ENCODE measurements at places on chromosomes 7 and 10.

DNA sequence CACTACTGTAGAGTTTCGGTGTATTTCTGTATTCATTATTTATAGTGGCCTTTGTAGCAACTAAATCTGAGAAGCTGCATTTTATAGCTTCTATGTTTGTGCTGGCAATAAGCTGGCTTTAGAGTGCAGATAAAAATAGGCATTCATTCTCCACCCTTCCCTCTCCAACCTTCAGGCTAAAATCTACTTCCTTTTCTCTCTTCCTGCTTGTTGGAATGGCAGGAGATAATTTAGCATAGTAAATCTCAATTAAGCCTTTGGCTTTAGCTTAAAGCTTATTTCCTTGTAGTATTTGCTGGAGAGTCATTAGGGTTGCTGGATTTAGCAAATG is 58.5 kb downstream of the CPVL start:
- no peak for DNase-seq

GRCh38 chr10:132972986-132973902 is 30.9 kb upstream of the CFAP46 start:
- no peak for DNase-seq

DNA sequence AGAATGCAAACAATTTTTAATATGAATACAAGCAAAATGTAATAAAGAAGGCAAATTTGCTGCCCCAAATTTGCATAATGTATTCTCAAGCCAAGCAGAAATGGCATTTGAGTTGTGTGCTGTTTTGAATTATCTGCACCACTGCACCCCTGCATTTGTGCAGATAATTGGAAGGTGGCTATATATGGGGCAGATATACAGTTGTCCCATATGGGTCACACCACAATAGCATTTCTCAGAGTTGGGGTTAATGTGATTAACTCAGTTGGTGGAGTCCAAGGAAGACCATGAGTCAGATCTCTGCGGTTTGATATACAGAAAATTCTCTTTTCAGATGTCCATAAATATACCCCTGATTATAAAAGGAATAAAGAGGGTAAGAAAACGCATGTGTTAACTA is 68.9 kb upstream of the EXOC4 start:
- DNase-seq = no peak

- no peak for DNase-seq
These were observed 16.0 kb downstream of the HDAC9 start for GRCh38 chr7:18511351-18512140.

GRCh38 chr7:139071680-139072079 is 35.8 kb upstream of the ZC3HAV1L start:
- DNase-seq = no peak

DNA sequence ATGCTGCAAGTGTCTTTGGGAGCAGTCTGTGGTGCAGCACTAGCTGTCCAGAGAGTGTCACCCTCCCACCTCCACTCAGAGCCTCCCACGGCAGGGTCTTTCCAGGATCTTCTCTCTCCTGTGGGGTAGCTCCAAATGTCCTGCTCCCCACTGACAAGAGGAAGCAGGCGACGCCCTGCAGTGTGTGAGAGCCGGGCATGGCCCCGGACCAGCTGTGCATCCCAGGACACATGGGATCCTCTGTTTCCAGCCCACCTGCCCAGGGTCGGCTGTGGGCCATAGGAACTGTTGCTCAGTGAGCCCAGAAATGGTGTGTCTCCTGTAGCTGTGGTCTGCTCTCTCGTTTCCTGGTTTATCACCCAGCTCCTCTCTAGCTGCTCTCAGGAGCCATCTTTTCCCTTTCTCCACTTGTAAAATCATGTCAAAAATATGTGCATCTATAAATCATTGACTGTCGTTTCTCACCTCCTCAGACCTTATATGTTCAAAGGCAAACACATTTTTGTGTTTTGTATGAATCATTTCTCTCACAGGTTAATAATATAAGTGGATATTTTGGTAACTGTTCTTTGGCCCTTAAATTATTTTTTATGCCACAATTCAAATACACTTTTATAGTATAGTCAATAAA is 74.9 kb downstream of the VWC2 start:
- DNase-seq = no peak

GRCh38 chr10:52249850-52250395 is 64.2 kb upstream of the DKK1 start:
- DNase-seq = no peak

DNA sequence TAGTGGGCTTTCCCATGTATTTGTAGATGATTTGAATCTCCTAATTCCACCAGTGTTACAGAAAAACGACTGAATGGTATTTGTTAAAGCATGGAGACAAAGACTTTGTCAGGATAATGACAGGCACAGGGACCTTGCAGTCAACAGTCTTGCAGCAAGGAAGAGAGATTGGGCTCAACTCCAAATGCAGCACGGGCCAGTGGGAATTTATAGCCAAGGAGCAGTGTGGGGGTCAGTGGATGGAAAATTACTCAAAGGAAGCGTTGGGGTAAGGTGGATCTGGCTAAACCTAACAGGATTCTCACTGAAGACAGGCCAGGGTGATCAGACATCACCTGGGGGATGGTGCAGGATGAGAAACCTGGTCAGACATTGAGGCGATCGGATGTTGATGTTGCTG is 24.3 kb downstream of the CPVL start:
- no peak for DNase-seq

DNA sequence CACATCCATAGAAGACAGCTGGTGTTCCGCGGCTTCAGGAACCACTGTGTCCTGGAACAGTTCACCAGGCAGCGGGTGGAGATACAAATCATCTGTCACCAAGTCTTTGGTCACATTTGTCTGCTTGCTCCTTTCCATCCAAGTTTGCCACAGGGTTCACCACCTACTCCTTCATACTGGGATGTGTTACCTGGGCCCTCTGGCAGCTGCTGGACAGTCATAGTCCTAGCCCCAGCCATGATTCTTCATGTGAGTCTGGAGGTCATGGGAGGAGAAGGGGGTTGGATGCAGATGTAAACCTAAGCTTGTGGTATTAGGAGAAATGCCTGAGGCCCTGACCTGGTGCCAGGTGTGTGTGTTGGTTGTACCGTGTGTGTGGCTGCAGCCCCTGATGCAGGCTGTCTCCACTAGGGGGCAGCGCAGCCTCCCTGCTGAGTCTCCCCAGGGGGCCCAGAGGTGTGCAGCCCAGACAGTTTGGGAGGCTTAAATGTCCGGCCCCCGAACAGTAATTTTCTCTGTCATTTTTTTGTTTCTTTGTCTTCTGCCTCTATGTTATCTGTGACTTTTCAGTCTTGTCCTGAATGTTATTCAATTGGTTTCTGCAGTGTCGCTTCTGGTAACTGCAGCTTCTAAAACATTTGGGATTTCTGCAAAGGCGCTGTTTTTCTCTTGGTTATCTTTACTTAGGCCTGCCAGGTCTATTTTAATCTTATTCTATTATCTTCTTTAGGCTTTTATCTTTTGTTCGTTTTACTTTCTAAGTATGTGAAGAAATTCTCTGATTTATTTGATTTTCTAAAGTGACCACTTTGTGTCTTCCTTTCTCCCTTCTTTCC is 14.8 kb downstream of the NPS start:
- DNase-seq = no peak

GRCh38 chr7:6615723-6616555 is 529 bp downstream of the ZNF853 start:
- DNase-seq = no peak

- no peak for DNase-seq
These were observed 282.5 kb upstream of the NRP1 start for GRCh38 chr10:33616956-33617355.

DNA sequence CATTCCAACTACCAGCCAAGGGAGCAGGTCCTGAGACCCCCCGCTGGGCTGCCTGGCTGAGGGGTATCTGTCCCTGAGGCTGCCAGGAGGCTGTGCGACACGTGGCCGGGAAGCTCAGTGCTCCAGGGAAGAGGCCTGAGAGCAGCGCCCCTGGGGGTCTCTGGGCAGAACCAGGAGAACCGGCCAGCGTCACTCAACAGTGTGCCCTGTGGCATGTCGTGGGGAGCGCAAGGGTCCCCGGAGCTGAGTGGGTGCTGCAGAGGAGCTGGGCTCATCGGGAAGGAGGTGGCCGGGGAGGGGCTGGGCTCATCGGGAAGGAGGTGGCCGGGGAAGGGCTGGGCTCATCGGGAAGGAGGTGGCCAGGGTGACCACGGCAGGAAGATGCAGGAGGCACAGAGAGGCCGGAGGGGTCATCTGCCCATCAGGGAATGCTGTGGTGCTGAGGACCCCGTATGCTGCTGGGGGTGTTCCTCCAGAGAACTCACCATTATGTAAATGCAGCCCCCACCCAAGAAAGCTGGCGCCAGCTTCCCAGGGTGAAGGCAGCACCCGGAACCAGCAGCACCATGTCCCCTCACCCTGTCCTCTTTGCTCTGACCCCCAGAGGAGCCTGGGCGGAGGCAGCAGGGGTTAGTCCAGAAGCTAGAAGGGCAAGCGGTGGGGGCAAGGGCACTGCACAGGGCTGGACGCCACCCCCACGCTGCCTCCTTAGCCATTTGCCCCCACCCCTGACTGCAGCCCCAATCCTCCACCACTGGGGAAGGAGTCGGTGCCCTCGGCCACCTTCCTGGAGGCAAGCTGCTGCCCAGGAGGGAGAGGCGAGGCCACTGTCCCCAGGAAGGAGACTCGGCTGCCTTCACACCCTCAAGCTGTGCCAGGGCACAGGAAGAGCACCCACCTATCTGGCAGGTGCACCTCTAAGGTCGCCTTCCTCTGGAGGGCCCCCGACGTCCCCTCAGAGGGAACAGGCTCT is 33.3 kb downstream of the CALML3 start:
- DNase-seq = no peak

DNA sequence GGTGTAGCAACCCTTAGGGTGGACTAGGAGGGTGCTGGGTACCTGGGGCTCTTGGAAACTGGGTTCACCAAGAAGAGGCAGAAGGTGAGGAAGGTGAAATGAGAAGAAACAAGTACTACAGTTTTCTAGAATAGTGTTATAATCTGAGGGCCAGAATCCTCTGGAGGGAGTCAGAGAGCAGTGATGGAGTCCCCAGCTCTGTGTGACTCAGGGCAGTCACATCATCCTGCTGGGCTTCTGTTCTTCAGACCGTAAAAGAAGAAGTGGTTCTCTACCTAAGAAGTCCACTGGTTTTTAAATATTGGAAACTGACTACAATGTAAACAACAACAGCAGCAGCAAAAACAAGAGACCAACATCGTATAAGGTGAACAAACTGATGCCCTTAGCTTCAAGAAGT is 197.3 kb downstream of the PRPF18 start:
- no peak for DNase-seq

- DNase-seq = no peak
These were observed 6.8 kb upstream of the ASB15 start for GRCh38 chr7:123594813-123595241.

DNA sequence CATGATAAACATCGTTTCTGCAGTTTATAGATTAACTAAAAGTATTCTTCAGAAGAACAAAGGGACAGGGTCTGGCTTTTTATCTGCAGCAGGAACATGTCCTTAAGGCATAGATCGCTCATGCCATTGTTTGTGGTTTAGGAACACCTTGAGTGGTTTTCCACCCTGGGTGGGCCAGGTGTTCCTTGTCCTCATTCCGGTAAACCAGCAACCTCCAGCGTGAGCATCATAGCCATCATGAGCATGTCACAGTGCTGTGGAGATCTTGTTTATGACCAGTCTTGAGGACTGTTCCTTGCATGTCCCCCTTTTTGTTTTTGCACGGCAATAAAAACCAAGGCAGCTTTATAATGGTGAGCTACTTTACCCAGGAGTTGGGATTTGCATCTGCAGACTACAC is 33.9 kb downstream of the STOX1 start:
- DNase-seq = no peak

DNA sequence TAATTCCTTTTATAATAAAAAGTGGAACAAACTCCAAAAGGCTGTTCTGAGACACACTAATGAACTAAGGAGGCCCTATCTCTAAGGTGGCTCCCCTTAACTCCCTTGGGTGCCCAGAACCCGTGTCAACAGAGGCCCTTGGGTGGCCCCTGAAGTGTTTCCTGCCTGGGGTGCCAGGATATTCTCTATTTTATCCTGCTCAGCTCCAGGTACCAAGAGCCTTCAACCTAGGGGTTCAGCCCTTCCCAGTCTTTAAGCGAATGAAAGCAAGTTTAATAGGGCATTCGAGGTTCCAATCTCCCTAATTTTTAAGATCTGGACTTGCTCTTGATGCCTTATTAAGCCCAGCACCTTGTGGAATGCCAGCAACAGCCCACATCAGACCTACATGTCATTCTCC is 64.4 kb upstream of the MYO3A start:
- no peak for DNase-seq

- no peak for DNase-seq
These were observed 91.6 kb upstream of the ANKRD1 start for GRCh38 chr10:91012502-91012901.

DNA sequence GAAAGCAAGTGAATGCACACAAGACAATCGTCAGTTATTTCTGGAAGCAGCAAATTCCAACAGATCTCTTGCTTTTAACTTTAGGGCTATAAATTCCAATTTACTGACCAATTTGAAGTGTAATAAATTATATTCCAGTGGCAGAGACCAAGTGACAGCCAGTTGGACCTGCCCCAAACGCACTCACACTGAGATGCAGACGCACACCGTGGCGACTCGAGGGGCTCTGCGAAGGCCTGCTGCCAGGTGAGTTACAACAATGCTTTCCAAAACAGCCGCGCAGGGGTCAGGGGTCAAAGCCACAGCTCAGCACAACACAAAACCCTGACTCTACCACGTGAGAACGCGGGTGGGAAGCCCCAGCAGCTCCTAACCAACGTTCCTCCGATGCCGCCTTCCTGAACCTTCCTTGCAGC is 97.4 kb downstream of the ZRANB1 start:
- DNase-seq = no peak

DNA sequence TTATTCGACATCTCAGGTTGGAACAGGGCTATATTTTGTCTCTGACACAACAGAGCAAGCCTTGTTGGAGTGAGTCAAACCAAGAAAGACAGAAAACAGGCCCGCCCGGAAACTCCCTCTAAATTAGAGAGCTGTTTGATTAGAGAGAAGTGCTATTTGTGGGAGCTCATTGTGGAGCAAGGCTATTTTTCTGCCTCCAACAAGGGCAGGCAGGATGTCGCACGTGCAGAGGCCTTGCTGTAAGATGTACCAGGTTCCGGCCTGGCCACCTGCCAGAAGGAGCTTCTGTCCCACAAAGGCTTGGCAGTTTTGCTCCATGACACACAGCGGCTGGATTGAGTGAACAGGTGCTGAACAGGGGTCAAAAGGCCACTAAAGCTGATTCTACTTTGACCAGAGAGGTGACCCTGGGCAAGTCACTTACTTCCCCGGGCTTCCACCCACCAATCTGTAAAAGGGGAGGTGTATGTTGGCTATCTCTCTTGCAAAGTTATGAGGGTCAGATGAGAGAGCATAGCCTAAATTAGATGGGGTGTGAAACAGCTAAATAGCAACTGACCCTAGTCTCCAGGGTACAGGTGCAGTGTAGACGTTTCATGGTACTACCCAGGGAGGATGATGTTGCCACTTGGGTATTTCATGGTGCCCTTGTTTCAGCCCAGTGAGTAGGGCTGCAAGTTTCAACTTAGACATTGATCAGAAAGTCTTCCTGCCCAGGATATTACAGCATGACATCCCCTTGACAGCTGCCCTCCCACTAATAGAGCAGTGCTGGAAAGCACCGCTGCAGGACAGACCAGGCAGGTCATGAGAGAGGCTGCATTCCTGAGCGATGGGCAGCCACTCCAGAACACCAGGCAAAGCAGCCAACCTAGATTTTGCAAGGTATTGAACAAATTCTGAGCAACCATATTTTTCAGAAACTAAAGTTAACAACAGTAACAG is 62.0 kb downstream of the VSTM4 start:
- no peak for DNase-seq

GRCh38 chr10:133347710-133348517 is 741 bp downstream of the PRAP1 start:
- no peak for DNase-seq

GRCh38 chr10:114661212-114661880 is 3.3 kb upstream of the ABLIM1 start:
- no peak for DNase-seq
